Activated CD4-positive, alpha-beta T cell treated with anti-CD3 and anti-CD28 coated beads for 4 hours (primary cell): ENCODE measurements at places on chromosomes 5 and 9.

- DNase-seq: no peak
These were observed 105.3 kb downstream of the UBE2R2 start for GRCh38 chr9:33921967-33922895.

DNA sequence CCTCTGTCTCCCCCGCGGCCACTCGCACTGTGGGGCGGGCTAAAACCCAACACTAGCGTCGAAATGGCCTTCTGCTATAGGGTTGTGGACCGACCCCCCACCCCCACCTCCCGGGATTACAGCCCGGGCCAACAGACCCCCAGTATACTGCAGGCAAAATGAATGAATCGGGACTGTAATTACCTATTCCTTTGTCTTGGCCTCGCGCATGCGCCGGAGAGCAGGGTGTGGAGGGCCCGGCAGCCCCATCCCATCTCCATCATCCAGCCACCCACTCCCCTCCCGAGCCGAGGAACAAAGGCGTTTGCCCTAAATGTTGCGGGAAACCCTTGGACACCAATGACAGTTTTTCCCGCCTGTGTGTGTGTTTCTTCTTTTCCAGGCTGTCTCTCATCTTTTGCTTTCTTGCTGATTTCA is 1.6 kb downstream of the BASP1 start:
- DNase-seq: no peak

- no peak for DNase-seq
These were observed 101.4 kb upstream of the SLC1A3 start for GRCh38 chr5:36505021-36505420.

DNA sequence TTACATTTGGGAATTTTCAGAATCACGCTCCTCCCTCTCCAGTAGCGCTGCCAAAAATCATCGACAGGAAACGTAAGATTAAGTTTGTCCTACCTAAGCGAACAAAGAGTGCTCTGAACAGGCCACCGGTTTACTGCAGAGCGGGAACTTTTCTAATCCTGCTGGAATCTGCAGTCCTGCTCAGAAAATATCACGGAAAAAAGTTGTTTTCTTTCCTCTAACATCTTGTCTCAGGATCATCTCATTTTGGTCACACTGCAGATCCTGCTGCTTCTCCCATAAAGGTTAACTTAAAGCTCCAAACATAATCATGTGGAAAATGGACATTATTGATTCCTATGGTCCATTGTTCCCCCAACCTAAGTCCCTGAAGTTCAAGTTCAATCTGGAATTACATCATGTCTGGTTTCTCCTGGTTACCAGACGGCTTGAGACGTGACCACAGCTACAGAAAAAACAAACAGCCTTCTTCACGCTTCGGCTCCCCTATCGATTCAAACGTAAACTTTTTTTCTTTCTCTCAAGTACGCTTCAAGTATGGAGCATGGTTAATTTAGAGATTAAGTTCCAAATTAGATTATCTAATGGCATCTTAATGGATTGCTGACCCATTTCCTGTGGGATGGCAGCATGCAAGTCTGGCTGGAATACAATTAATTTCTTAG is 217.6 kb downstream of the NFIB start:
- no peak for DNase-seq

- DNase-seq: no peak
These were observed 599 bp downstream of the LYRM7 start for GRCh38 chr5:131171276-131171810.
